ENCODE measurements at places on chromosomes 2 and 18. TPM values are rescaled to one million over a fixed set of nuclear protein-coding genes. Genes with fewer than 3 reads are reported as not detected.
A peak's percentile ranks its signal among the peaks of the same experiment; 100 is the strongest.

The BOLL gene
- 0.22 TPM for polyA plus RNA-seq

The CD28 gene
- 1.9 TPM for polyA plus RNA-seq

The FLACC1 gene
- 3.1 TPM for polyA plus RNA-seq

- DNase-seq: no peak
Measured at GRCh38 chr2:108354136-108354535, 23.6 kb upstream of the SULT1C4 start.

DNA sequence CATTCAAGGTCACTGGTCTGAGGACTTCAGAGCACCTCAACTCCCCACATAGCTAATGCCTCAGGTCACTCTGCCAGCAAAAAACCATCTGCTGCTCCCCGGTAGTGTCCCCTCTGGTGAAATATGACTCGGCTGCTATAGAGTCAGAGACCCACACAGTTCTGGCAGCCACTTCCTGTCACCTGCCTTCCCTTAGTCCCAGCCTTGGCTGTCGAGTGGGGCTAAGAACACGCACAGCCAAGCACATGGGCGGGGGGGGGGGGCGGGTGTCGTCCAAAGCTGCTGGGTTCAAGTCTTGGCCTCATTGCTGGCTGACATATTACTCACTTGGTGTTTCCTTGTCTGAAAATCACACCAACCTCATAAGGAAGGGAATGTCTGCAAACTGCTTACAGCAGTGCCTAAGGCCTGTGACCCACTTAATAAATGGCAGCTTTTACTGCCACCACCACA, 37.5 kb downstream of the POLR1A start:
- no peak for DNase-seq

GRCh38 chr2:170375192-170375591, 197.2 kb downstream of the MYO3B start:
- DNase-seq: no peak

DNA sequence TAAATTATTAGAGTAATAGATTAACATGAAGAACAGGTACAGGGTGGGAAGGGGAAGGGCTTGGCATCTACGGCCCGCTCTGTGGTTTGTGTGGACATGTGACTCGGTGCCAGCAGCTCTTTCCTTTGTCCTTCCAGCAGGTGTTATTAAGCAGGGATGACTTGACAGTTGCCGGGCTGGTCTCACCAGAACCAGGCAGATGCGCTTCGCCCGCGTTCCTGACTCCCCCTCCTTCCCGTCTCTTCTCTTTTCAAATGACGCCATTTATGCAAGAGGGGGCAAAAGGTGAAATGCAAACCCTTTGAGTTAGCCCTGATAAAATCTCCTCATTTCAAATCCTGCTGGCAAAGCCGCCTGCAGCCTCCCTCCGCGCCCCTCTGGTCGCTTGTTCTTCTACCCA, 38.9 kb upstream of the MGAT4A start:
- DNase-seq: no peak

DNA sequence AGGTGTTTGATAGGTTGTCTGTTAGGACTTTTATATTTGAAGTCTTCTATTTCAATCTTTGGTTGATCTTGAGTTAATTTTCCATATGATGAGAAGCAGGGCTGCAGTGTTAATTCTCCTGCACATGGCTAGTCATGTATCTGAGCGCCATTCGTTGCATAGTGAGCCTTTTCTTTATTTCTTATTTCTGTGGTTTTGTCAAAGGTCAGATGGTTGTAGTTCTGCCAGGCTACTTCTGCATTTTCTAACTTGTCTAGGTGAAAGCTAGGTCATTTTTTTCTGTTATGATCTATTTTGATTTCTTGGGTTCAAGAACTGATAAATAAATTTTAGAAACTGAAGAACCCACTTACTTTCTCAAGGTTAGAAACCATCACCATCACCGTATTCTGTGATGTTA, 56.7 kb downstream of the CCDC74A start:
- no peak for DNase-seq

DNA sequence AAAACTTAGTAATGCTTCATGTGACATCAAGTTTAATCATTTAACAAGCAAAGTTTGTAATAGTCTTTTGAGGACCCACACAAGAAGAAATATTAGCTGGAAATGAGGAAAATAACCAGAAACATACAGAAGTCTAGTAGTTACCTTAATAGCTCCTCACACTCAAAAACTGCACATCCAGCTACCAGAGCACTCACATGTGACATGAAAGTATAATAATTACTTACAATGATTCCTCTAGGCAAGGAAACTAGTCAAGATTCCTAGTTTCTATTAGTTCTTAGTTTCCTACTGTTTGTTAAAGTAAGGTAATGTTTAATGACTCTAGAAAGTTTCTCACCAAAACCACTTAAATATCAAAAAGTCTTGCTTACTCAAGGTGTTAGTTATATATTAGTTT, 335.8 kb downstream of the RAD51AP2 start:
- no peak for DNase-seq

DNA sequence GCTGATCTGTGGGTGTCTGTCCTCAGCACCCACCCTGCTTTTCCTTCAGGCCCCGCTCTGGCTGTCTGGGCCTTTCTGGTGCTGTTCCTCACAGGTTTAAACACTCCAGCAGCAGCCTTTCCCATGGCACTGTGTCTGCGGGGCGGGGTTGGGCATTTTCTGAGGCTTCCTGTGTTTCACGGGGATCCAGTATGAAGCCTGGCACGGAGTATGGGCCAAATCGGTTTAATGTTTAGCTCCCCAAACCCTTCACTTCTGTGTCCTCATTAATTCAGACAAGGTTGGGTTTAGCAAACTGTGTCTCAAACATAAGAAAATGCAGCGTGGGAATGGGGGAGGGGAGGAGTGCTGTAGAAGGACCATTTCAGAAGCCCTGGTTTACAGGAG, 44.9 kb downstream of the HPCAL1 start:
- peak; percentile 29 for DNase-seq

DNA sequence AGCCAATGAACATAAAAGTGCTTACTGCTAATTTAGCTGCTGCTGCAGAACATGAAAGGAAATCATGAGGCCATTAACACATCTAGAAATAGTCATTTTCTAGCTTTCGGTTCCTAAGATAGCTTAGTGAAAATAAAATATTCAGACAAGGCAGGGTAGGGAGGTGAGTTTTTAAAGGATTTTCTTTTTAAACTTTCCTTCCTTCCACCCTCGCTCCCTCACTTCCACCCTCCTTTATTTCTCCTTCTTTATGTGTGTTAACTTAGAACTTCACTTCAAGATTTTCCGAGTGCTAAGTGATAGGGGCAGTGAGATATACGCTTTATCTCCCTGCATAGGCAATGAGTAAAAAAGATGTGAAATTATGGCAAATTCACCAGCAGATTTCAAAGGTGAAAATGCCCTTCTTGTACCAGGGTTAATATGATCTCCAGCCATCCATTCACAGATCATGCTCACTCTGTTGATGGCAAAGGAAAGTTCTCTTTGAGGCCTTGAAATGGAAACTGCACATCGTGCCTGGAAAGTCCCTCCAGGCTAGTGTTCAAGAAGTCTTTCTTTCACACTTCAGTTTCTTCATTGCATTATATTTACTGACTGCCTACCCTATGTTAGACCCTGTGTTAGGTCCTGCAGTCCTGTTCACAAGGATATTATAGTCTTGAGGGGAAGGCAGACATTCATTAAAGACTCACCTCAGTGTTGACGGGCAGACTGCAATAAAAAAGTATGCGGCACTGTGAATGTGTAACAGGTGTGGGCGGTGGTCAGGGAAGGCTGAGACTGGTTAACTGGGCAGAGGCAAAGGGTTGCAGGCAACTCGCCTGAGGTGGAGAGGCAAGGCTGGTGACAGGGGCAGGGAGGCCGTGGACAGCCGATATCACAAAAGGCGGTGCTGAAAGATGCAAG, 200.8 kb downstream of the PLCL1 start:
- no peak for DNase-seq

All from left kidney (tissue), 8 donors.